ENCODE measurements at places on chromosomes 13 and 19.

DNA sequence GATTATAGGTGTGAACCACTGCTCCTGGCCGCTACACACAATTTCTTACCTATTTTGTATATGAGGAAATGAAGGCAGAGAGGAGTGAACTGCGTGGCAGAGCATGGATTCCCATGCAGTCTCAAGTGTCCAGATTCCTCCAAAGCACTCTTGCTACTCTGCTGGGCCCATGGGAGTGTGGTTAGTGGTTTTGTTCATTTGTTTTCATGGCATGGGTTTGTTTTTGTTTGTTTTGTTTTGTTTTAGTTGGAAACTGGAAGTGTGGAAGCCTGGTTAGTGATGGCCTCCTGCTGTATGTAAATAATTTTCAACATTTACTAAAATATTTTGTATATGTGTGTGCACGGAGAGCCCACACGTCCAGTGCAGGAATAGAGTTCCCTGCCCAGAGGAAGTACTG is 61.3 kb upstream of the LRCH1 start:
- DNase-seq, result no peak

DNA sequence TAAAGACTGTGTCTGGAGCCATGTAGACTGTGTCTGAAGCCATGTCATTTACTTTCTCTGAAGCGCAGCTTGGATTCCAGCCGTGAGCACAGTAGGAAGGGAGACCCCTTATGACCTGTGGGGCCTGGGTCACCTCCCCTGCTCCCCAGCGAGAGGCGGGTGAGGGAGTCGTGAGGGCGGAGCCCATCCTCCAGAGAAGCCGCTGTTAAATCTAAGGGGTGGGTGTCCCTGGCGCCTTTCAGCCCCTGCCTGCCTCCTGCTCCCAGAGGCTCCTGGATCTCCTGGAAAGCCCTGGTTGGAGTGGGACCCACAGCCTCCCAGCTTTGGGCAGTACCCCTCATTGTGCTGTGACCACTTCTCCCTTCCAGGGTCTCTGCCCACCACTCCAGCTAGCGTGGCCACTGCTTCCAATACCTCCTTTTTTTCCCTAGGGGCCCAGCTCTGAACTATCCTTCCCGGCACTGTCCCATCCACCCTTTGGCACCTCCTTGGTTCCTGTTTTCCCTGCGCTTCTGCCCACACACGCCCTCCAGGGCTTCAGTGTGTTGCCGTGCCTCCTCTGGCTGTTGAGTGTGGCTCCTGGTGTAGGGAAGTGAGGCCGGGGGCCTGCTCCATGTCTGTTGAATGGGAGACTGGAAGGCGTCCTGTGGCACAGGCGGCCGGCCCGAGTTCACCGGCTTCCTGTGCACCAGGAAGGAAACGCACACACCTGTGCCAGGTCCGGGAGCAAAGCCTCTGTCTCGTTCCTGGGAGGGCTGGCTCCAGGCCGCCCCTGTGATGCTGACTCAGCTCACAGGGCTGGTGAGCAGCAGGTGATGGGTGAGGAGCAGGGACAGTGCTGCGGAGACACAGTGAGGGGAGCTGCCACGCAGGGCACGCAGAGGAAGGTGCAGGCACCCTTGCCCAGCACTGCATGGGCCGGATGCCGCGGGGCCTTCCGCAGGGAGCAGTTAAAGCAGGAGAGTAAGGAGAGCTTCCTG is 29.4 kb downstream of the ATP4B start:
- no peak for DNase-seq

- no peak for DNase-seq
These were observed 1.9 kb downstream of the NTN5 start for GRCh38 chr19:48670699-48671445.

- DNase-seq, result no peak
These were observed 13.2 kb downstream of the ZNF793 start for GRCh38 chr19:37519890-37520289.

GRCh38 chr13:71368336-71368735 is 498.7 kb downstream of the DACH1 start:
- DNase-seq, result no peak

GRCh38 chr13:113933901-113934300 is 40.0 kb downstream of the C13orf46 start:
- no peak for DNase-seq

Measured in lung (tissue), 17 donors.